CD8-positive, alpha-beta T cell (primary cell): ENCODE measurements at places on chromosomes 16 and 17.

DNA sequence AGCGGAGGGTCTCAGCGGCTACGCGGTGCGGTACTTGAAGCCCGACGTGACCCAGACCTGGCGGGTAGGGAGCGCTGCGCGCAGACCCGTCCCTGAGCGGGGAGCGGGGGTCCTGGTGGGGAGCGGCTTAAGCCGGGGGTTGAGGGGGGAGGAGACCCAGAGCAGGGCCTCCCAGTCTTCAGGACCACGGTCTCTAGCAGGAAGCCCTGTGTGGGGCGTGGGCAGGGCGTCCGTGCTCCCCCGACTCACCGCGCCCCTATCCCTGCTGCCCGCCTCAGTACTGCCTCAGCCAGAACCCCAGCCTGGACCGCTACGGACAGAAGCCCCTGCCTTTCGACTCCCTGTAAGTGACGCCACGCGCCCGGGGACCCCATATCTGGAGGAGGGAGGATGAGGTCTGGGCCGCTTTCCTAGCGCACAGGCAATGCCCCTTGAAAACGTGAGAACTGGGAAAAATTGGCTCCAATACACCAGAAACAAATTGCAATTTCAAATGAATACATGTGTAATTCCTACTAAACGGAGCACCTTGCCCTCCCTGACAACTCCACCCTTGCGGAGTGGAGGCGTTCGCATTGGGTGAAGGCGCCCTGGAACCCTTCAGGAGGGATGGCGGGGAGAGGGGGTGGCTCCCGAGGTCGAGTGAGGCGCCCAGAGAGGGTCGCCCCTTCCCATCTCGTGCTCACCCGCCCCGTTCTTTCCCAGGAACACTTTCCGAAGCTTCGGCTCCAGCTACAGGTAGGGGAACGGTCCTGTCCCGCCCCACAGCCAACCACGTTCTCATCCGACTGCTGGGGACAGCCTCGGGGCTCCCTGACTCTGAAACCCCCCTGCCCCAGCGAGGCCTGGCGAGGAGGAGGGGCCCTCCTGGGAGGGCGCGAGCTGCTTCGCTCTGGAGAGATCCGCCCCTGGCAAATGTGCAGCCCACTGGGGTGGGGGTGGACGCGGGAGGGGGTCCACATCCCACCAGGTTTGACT, 14.6 kb upstream of the CNGB1 start:
- no peak for DNase-seq

- no peak for DNase-seq
Measured at GRCh38 chr16:4924593-4925292, 12.2 kb downstream of the PPL start.

- no peak for DNase-seq
Measured at GRCh38 chr16:53068423-53068833, 13.6 kb downstream of the CHD9 start.

DNA sequence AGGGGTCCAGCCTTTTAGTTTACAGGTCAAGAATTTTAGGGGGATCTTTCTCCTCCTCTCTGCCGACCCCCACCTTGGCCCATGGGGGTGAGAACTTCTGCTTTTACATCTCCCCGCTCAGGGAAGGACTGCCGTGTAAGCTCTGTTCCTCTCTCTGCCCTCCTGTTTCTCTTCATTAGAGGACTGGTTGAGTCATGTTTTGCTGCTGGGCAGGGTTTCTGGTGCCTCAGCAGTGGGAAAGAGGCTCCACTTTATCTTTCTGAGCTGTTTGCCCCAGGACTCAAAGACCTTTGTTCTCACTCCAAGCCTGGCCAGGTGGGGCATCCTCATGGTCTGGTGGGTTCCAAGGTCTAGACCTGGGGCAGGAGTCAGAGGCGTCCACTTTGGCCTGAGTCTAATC, 93.0 kb downstream of the UTP18 start:
- DNase-seq = no peak

DNA sequence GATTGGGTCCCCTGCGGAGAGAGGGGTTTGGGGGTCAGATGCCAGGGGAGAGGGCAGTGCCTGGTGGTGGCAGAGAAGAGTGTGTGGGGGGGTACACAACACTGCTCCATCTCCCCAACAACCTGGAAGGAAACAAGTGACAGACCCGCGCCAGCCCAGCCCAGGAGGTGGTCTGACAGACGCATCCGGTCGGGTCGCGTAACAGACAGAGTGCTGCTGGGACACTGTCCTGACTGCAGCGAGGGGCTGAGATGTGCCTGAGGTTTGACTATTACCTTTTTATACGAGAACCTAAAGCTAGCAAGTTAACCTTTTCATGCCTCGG, 16.2 kb downstream of the UNC13D start:
- peak; percentile 57 for DNase-seq

- DNase-seq = no peak
Measured at GRCh38 chr17:47712330-47713023, 18.5 kb downstream of the TBKBP1 start.

GRCh38 chr16:30761427-30761927, 385 bp downstream of the CFAP119 start:
- peak; percentile 47 for DNase-seq

GRCh38 chr16:85052536-85052935, 24.9 kb downstream of the KIAA0513 start:
- DNase-seq = no peak

DNA sequence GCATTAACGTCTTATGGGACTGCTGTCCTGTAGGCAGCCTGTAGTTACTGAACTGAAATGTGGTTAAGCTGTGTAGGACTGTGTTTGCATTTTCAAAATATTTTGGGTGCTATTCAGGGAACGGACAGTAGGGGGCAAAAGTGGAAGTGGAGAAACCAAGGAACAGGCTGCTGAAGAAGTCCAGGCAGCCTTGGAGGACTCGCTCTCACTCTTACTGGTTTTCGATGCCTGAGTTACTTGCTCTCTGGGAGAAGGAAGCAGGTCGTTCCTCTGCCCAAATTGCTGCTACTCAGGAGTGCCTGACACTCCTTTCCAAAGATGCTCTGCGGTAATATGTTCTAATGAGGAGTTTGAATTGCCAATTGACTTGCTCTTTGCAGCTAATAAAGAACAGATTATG, 64.5 kb upstream of the RBFOX1 start:
- DNase-seq = no peak

- DNase-seq = no peak
Measured at GRCh38 chr16:27431773-27432532, 30.0 kb downstream of the IL21R start.

GRCh38 chr17:32227910-32228309, 37.7 kb upstream of the RHBDL3 start:
- no peak for DNase-seq

- no peak for DNase-seq
Measured at GRCh38 chr17:68973098-68973846, 18.1 kb upstream of the ABCA8 start.

- DNase-seq = no peak
Measured at GRCh38 chr17:51164911-51165679, 1.1 kb upstream of the NME2 start.

GRCh38 chr17:4591529-4591928, 7.2 kb downstream of the SMTNL2 start:
- no peak for DNase-seq

DNA sequence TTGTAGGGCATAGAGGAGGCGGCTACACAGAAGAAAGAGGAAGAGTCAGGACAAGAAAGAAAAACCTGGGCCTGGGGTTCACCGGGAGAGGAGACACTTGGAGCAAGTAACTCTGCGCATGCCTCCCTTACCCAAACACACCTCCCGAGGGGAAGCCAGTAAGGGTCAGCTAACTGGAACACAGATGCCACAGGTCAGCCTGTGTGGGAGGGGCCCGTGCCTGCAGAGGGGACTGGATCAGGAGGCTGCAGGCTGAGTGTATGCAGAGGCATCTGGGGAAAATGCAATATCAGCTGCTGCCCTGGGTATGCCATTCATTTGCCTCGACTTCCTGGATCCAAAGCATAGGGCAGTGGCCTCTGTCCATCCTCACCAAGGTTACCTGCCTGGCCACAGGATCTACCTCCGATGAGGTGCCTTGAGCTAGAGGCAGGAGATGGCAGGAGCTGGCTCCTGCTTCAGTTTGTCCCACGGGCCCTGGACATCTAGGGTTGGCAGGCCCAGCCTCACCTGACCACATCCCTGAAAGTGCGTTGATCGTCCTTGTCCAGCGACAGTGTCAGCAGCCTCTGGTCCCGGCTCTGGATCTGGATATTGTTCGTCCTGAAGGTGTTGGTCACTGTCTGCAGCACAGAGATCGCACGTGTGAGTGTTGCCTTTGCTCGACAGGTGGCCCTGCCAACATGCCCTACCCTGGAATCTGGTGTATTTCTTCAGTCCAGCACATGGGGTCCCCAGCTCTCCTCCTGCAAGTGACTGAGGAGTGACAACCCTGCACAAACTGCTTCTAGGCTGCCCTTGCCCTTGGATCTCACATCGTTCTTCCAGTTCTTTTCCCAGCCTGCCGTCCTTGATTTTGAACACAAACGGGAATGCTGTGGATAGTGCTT, 4.6 kb upstream of the MFSD6L start:
- DNase-seq = peak; percentile 19

GRCh38 chr16:11334831-11335404, 10.3 kb upstream of the RMI2 start:
- no peak for DNase-seq

- peak; percentile 46 for DNase-seq
Measured at GRCh38 chr17:10327640-10328039, 45.2 kb downstream of the MYH13 start.

- DNase-seq = no peak
Measured at GRCh38 chr17:5846001-5846400, 224.2 kb upstream of the WSCD1 start.

- DNase-seq = no peak
Measured at GRCh38 chr16:23861874-23862273, 26.1 kb downstream of the PRKCB start.

- DNase-seq = no peak
Measured at GRCh38 chr17:40664582-40665333, at the start of gene KRT222. KRT222 (minus strand) TSS chr17:40665177; CDS start chr17:40665099, 78 bp downstream.

- DNase-seq = no peak
Measured at GRCh38 chr17:47914306-47914948, 18.4 kb downstream of the SP2 start.

DNA sequence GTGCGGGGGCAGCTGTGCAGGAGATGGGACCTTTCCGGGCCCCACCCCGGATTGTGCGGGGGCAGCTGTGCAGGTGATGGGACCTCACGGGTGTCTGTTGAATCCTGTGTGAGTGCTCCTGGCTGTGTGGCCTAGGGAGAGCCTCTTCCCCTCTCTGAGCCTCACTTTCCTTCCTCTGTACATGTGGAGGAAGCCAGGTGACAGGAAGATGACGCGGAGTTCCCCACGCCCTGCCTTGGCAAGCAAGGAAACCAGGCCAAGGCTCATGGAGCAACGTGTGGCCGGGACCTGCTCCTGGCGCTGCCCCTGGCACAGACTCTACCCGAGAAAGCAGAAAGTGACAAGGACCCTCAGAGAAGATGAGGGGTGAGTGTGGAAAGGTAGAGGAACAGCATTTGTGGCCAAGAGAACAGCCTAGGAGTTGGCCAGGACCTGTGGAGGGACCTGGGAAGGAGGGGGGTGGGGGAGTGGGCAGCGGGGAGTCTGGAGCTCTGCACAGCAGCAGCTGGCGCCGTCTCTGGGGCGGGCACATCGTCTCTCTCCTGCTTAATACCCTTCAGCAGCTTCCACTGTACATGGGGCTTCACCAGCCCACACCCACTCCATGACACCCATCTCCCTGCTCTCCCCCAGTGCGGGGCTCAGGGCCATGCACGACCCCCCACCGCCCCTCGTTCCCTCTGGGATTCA, 38.4 kb upstream of the PABPN1L start:
- DNase-seq = no peak

DNA sequence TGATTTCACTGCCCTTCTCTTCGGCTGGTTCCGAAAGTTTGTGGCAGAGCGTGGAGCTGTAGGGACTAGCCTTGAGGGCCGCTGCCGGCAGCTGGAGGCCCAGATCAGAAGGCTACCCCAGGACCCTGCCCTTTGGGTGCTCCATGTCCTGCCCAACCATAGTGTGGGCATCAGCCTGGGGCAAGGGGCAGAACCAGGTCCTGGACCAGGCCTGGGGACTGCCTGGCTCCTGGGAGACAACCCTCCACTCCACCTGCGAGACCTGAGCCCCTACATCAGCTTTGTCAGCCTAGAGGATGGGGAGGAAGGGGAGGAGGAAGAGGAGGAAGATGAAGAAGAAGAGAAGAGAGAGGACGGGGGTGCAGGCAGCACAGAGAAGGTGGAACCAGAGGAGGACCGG, 856 bp upstream of the CXCL16 start:
- DNase-seq = no peak

DNA sequence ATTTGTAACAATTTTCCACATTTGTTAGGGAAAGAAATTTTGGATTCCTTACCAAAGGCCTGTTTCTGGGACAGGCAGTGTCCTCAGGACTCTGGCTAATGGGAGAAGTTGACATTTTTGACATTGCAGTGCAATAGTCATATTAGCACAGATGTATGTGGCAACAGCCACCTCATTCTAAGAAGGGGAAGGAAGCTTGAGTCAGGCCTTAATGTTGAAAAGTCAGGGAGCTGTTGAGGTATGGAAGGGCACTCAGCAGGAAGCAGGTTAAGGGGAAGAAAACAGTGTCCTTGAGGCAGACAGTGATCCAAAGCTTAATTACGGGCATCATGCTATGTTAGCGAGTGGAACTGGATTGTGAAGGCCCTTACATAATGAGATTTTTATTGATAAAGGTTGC, 20.9 kb downstream of the AKTIP start:
- DNase-seq = no peak

- no peak for DNase-seq
Measured at GRCh38 chr17:75009139-75009724, 3.2 kb upstream of the MRPL58 start.

GRCh38 chr17:7852919-7853690, 1.8 kb upstream of the TMEM88 start:
- DNase-seq = no peak

DNA sequence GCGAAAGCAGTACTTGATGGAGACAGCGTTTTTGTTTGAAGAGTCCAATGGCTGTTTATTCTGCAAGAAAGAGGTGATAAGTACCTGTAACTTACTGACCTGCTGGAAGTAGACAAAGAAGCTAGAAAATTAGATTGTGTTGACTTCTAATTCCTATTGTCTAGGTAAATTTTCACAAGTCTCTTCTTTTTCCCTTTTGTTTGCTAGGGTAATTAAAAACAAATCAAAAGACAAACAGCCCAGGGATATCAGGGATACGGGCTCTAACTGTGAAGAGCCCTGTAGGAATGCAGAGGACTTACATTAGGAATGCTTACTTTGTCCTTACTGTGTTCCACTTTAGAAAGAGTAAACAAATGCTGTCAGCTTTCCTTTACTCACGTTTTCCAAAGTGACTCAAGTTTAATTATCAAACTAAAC, 7.0 kb downstream of the PSME3IP1 start:
- DNase-seq = no peak

- DNase-seq = no peak
Measured at GRCh38 chr17:14780097-14780651, 479.3 kb downstream of the HS3ST3B1 start.

DNA sequence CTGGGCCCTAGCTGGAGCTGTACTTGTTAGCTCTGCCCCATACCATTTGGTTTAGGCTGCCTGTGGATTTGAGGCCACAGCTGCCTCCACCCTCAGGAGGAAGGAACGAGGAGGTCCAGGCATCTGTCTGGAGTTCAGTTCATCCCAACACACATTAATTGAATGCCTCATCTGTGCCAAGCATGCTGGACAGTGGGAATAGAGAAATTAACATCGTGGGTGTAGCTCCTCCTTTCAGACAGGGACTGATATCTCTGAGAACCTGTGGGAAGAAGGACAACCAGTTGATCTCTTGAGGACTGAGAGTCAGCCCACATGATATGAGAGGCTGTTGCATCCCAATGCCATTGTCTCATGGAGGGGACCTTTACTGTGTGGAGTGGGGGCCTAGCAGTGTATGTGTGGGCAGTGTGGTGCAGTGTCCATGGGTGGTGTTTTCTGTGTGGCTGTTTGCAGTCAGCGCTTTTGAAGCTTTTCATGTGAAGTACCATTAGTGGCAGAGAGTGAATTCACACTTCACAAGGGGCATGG, 29.4 kb upstream of the DDX52 start:
- DNase-seq = no peak

GRCh38 chr17:50283246-50283645, 9.0 kb downstream of the TMEM92 start:
- no peak for DNase-seq
